ENCODE measurements at places on chromosomes 4 and X.
A peak's percentile ranks its signal among the peaks of the same experiment; 100 is the strongest.

- no peak for DNase-seq
Measured at GRCh38 chrX:105526431-105526830, 295.9 kb upstream of the NRK start.

- DNase-seq: no peak
Measured at GRCh38 chr4:35491093-35491492, 753.2 kb downstream of the ARAP2 start.

DNA sequence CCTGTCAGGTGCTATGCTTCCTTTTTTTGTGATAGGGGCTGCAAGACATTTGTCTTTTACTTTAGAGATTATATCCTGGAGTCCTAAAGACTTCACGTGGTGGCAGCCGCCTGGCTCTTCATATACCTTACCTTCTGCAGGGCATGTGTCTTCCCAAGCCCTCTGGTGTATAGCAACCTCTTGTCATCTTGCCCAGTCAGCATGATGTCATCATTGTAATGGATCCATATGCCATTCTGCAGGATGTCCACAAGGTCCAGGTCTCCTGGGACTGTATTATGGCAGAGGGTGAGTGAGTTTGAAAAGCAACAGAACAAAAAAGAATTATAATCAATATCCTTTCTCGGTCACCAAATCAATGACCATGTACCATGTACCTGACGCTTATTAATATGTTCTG lies 82.2 kb upstream of the SCOC start:
- no peak for DNase-seq

GRCh38 chrX:135170877-135171519 lies at the start of gene CT55:
Gene CT55 (minus strand): TSS chrX:135171398. CDS start chrX:135171171, 227 bp downstream.
- DNase-seq: no peak

DNA sequence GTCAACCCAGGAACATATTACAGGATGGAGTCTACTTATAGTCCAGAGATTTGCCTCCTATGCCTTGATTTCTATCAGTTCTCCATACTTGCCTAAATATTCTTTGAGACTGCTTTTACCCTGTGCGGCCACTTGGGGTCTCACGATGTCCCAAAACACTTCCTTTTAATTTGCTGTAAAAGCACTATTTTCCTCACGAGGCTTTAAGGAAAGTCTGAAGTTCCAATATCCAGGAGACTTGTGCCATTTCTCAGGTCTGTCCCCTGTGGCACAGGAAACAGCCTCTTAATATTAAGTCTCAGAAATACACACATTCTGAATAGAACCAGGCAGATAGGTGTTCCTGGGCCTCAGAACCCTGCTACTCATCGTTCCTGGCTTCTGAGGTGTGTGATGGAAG lies 142.9 kb downstream of the TMEM164 start:
- no peak for DNase-seq

- DNase-seq: no peak
Measured at GRCh38 chr4:182576601-182577289, 333.5 kb downstream of the TENM3 start.

DNA sequence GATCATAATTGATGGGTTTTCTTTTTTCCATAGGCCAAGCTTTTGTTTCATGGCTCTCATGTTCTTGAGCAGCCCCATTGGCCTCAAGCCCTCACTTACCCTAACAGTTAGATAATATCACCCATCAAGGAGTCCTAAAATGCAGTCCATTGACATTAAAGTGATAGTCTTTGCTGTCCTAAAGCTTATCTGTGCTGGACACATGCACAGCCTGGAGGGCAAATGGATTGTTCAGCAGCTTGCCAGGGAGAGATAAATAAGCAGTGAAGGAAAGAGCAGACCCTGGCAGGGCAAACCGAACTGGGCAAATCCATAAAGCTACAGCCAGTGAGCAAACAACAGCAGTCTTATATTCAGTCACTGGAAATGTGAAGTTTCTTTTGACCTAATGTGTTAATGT lies 199.6 kb upstream of the MID1 start:
- no peak for DNase-seq

DNA sequence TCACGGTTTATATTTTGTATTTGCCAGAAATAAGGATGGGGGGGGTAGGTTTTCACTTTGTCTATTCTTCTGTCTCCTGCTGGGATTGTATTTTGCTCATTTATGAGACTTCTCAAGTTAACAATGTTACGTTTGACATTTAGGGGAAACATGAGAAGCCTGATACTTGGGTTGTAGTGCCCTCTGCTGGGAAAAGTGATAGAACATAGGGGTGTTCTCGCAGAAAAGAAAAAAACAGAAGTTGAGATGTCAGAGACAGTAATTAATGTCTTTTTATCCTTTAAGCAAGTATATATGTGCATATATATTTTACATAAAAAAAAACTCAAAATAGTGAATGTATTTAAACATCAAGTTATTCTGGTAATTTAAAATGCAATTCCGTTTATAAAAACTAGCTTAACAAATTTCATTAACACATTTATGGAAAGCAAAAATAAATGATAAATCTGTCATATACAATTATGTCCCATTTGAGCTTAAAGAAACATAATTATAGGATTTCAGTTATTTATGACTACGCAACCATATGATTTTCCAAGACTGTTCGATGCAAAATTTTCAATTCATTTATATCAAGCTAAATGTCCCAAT lies 46.0 kb upstream of the TMPRSS11F start:
- DNase-seq: peak; percentile 33

DNA sequence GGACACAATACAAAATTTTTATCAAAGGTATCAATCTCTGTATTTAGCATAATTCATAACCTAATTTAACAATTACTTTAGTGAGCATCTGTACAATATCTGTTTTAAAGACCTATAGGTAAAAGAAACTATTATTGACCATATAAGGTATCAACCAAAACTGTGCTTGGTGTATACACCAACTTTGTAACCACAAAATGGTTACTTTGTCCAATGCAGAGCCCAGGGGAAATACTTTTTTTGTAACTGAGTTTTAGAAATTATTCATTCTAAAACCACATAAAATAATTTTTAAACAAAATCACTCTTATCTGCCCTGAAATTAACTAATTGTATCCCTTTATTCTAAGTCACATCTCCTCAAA lies 5.0 kb downstream of the CXXC4 start:
- no peak for DNase-seq

DNA sequence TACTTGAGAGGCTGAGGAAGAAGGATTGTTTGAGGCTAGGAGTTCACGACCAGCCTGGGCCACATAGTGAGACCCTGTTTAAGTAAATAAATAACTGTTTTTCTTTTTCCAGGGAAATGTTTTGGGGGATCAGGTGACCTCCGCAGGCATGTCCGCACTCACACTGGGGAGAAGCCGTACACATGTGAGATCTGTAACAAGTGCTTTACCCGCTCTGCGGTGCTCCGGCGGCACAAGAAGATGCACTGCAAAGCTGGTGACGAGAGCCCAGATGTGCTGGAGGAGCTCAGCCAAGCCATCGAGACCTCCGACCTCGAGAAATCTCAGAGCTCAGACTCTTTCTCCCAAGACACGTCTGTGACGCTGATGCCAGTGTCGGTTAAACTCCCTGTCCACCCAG lies 30.5 kb downstream of the ZBTB49 start:
- no peak for DNase-seq

DNA sequence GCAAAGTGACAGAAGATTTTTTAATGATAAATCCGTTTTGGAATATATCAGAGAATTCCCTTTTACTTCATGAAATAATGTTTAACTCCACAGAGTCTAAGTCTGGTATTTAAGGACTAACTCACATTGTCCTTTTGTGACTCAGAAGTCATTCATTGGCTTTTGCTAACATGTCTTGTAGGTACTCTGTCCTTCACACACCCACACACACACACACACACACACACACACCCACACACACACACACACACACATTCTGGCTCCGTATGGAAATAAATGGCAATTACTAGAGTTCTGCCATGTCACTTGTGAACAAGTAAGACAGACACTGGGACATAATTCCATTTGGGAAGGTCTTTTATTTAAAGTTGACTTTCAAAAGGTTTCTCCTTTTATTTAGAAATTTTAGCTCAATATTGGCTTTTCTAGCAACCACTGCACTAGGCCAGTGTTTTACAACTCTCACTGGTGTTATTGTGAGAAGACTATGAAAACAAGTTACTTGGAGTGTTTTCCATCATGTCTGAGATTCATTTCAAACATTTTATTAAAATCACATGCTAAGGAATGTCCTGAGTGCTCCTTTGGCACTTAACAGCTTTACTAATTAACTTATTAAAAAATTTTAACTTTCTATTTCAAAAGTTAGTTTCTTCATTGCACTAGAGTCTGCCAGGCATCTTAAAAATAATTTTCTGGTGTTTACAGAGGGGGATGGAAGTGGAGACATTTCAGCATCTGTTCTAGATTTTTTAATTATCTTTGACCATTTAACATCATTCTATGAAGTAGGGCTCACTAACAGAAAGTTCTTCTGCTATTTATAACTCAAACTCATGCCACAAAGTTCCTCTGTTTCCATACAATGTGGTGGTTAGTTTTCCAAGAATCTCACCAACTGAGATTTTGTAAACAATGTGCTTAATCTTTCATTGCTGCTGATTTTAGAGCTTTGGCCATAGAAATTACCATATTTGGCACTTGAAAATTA lies 240.3 kb upstream of the GPC4 start:
- no peak for DNase-seq

DNA sequence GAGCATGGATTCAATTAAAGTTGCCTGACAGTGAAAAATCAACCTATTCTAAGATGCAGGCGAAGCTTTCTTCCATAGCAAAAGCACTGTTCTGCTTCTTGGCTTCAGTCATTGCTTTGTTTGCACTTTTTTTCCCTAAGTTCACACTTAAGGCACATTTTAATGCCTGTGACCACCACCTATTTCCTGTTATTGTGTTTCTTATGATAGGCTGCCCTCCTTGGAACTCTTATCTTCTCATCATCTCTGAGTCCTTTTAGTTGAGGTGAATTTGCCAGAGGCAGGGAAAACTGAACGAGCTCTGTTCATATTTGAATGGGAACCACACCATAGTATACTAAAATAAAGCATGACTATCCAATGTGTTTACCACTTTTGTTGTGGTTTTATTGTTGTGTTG lies 119.8 kb downstream of the SPCS3 start:
- no peak for DNase-seq

- no peak for DNase-seq
Measured at GRCh38 chrX:21698272-21698671, 40.1 kb upstream of the KLHL34 start.

- no peak for DNase-seq
Measured at GRCh38 chr4:98610926-98611676, 47.3 kb downstream of the TSPAN5 start.

DNA sequence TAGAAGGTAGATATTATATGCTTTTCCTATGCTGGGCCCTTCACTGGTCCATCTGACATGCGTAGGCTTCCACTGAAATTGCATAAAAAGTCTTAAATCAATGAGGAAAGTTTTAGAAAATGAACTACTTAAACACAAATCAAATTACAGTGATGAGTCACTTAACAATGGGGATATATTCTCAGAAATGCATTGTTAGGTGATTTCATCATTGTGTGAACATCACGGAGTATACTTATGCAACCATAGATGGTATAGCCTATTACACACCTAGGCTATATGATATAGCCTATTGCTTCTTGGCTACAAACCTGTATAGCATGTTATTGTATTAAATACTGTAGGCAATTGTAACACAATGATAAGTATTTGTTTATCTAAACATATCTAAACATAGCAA lies 10.3 kb downstream of the STAP1 start:
- no peak for DNase-seq

DNA sequence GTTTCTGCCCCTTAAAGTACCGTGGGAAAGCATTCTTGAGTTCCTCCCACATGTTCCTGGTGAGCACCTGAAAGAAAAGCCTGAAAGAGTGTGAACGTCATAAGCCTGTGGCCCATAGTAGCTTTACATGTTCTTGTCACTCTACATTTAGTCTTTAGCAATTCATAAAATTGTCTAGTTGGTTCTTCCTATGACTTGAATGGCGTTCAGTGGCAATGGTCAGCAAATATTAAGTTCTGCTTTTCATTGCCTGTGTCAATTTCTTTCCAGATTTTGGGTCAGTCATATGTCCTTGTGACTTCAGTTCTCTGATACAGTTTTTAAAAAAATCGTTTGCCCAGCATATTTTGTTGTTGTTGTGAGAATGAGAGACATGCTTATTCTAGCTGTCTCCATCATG lies 650.0 kb upstream of the BOD1L1 start:
- DNase-seq: no peak

DNA sequence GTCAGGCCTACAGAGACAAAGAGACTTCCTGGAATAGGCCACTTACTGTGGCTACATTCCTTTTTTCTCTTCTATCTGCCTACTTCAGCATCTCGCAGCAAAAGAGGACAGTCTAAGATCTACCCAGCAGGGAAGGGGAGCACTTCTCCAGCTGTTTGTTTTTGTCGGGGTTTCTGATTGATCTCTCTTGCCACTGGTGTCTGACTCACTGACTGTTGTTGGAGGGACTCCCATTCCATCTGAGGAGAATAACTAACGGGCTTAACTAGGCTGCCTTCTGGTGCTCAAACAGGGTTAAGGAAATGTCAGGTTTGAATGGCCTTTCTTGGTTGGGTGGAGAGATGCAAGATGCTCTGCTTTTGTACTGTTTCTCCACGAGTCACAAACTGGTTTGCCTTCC lies 100.2 kb upstream of the TMEM164 start:
- DNase-seq: no peak

DNA sequence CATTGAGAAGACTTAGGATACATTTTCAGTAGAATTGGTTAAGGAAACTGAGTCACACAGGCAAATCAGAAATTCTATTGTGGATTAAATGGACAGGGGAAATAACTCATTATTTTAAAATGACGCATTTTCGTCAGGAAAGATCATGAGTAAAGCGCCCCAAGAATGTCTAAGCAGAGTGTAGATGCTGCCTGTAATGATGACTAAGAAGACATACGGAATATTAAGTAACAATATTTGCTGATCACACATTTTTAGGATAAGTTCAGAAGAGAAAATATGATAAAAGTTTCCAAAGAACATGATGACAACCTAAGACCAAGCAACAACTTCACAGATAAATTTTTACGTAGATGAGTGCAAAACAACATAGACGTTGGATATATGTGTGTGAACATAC lies 596.3 kb upstream of the TENM3 start:
- no peak for DNase-seq

DNA sequence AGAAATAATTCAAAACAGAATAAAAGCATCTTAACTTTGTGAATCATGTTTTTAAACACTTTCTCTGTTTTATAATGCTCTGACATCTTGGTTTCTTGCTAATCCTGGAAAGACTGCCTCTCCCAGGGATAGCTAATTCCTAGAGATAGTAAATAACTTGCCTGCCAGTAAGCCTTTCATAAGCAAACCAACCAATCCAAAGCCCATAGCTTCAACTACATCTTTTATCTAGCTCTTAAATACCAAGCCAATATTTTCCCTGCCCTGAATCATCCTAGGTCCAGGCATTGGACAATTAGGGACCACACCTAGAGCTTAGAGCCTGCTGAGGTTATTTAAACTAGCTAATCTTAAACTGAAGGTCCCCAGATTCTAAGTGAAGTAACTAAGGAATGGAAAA lies 223.7 kb upstream of the DIPK2B start:
- DNase-seq: no peak

- DNase-seq: no peak
Measured at GRCh38 chrX:13965531-13965930, 64.2 kb downstream of the GEMIN8 start.
